Stimulated activated CD8-positive, alpha-beta memory T cell treated with anti-CD3 and anti-CD28 coated beads, Interleukin-12 subunit alpha, Interleukin-12 subunit beta, amount 100 ng/mL, for 4 hours (primary cell): ENCODE measurements at places on chromosomes 1 and 21.

GRCh38 chr1:229972600-229973296 lies 94.3 kb upstream of the GALNT2 start:
- DNase-seq: no peak

DNA sequence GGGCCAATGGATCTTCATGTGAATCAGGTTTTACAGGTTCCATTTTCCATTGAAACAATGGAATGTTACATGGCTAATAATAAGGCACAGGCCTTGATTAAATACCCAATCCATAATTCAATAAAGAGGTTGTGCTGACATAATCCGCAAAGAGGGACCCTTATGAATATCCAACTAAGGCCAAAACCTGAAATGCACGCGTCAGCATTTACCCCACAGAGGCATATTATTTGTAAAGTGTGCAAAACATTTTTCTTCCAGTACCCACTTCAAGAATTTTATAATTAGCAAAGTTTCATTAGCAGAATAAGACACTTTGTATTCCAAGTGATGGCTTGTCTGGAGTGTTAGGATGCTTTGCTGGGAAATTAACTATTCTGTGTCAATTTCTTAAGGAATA lies 220.6 kb upstream of the C8B start:
- no peak for DNase-seq

DNA sequence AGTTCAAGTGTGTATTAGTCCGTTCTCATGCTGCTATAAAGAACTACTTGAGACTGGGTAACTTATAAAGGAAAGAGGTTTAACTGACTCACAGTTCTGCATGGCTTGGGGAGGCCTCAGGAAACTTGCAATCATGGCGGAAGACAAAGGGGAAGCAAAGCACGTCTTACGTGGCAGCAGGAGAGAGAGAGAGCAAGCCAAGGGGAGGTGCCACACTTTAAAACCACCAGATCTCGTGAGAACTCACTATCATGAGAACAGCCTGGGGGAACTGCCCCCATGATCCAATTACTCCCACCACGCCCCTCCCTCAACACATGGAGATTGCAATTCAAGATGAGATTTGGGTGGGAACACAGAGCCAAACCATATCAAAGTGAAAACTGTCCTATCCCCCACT lies 4.1 kb upstream of the MIS18A start:
- no peak for DNase-seq

DNA sequence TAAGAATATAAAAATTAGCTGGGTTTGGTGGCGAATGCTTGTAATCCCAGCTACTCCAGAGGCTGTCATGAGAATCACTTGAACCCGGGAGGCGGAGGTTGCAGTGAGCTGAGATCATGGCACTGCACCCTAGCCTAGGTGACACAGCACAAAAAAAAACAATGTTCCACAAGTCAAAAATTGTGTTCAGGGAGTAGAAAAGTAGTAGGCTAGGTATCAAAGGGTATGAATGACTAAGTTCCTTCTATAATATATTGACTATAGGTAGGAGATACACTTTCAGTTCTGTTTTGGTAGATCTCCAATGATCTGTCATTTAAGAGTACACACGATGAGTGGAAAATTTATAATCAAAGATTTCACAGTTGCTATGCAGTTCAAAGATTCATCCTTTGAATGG lies 16.7 kb downstream of the USP48 start:
- no peak for DNase-seq

- DNase-seq: peak; percentile 35
Observed at GRCh38 chr1:91712981-91713841, 172.7 kb downstream of the TGFBR3 start.

GRCh38 chr21:40466893-40467483 lies 380.0 kb downstream of the DSCAM start:
- DNase-seq: no peak

DNA sequence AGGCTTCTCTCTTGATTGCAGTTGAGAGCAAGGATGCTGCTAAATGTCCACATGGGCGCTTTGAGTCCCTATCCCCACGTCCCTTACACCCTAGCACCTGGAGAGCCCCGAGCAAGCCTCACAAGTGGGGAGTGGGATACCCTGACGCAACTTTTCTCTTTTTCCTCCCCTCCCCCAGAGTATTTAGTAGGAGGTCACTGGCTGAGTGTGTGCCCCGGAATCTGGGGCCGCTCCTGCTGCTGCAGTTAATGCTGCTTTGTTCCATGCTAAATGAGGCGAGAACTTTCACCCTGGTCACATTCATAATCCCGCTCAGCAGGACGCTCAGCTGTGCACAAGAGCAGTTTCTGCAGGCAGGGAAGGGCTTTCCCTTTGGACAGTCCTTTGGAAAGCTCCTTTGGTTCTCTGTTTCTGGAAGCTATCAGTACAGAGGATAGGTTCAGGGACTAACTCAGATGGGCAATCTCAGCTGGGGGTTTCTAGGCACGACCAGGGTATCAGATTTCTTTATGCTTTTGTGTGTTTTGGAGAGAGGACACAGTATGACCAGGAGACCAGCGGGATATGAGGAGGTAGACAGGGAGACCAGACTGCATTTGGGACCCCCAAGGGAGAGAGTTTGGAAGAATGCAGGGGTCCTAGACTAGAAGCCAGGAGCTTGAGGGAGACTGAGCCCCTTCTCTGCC lies 75.9 kb downstream of the NOS1AP start:
- DNase-seq: no peak

GRCh38 chr1:93552741-93553455 lies 105.0 kb downstream of the FNBP1L start:
- no peak for DNase-seq

DNA sequence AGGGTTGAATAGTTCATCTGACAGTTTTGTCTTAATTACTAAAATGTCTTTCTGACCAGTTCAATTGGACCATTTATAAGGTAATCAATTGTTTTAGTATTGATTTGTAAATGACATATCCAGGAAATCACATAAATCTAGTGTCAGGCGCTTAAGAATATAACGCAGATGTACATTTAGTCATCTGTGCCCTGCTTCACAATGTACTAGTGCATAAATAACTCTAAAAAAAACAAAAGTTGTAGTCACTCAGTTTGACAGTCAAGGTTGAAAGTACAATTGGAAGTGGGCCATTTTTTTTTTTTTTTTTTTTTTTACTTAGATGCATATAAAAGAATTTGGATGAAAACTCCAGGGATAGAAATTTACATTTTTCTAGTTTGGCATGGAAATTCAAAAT lies 490.4 kb downstream of the PTPRC start:
- DNase-seq: no peak

GRCh38 chr1:81672766-81673165 lies 128.0 kb upstream of the ADGRL2 start:
- DNase-seq: no peak

DNA sequence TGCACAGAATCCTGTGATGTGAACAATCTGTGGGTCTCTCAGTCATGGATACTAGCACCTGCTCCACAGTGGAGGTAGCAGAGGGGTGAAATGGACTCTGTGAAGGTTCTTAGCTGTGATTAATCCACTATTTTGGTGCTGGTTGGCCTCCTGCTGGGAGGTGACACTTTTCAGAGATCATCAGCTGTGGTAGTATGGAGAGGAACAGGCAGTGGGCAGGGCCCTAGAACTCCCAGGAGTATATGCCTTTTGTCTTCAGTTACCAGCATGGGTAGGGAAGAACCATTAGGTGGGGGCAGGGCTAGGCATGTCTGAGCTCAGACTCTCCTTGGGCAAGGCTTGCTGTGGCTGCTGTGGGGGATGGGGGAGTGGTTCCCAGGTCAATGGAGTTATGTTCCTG lies 54.0 kb upstream of the KCNJ15 start:
- no peak for DNase-seq

- no peak for DNase-seq
Observed at GRCh38 chr1:230901671-230902070, 33.4 kb upstream of the C1orf198 start.

DNA sequence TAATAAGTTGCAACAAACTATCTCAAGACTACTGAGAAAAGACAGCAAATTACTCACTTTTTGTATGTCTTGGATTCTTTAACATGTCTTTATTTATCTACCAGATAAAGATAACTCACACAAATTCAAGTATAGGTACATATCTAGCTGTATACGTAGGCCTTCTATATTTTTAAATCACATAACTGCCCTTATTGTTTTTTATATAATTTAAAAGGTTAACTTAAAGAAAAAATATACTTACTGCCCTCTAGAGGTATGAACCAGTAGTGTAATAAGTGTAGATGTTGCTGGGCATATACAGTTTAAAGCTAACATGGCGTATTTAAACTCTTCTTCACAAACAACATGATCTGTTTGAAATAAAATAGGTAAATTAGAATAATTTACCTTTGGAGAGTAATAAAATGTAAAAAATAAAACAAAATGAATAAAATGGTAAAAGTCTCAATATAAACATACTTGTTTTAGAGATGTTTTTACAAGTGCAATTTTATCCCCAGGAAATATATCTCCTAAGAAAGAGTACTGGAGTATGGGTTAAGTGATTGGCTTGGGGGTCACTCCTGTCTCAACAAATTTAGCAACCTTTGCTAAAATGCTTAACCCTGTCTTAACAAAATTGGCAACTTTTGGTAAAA lies 235.2 kb downstream of the KCNT2 start:
- DNase-seq: no peak

DNA sequence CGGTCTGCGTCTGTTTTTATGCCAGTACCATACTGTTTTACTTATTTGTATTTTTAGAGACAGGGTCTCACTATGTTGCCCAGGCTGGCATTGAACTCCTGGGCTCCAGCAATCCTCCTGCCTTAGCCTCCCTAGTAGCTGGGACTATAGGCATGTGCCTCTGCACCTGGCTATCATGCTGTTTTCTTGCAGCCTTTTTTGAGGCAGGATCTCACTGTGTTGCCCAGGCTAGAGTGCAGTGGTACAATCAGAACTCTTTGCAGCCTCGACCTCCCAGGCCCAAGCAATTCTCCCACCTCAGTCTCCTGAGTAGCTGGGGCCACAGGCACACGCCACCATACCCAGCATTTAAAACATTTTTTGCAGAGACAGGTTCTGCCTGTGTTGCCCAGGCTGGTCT lies 5.3 kb upstream of the LRRC39 start:
- DNase-seq: no peak

- no peak for DNase-seq
Observed at GRCh38 chr1:53971718-53972117, 25.6 kb downstream of the LRRC42 start.

- no peak for DNase-seq
Observed at GRCh38 chr1:209483691-209484090, 99.8 kb upstream of the CAMK1G start.

DNA sequence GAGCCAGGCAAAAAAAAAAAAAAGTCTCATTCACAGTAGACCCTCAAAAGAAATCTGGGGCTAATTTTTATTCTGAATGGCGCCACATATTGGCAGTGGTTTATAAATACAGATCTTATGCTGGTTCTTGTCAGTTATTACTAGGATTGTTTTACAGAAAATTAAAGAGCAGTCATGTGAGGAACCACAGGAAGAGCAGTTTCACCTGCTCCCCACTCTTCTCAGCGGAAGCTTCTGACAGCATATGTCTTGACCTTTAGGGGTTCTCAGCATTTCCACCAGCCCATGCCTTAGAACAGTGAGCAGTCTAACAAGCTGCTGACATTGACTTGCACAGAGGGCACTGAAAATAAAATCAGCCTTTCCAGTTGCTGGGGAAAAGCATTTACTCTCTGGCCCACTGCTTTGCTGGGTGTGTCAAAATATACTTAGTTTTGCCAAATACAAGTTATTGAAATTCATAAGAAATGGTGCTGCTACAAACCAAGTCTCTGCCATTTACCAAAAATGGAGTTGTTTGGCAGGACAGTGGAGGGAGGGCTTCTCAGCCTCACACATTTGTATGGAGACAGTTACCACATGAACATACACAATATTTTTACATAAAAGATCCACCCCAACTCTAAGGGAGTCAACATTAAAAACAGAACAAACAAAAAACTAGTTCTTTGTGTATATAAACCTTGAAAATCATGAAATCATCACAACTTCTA lies 144.2 kb downstream of the SYT2 start:
- no peak for DNase-seq

DNA sequence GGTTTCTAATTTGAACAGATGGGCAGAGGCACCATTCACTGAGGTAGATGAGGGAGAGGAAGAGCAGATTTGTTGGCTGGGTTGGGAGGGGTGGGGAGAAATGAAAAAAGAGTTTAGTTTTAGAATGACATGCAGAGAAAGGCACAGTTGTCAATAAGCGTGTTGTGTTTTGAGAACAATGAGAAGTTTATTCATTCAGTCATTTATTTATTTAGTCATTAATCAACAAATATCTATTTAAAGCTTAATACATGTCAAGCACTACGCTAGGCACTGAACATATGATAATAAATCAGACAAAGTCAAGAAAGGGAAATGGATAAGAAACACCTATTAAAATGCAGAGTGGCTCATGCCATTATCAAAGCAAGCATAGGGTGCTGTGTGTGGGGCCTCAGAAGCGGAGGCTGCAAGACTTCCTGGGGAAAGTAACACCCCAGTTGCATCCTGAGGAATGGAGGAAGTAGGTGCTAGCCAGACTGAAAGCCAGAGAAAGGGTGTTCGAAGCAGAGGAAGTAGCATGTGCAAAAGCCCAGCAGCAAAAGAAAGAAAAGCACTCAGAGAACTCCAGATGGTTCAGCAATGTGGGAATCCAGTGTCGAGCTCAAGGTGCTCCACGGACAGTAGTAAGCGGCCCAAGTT lies 114.1 kb downstream of the RNF220 start:
- DNase-seq: no peak

- no peak for DNase-seq
Observed at GRCh38 chr21:29610779-29611360, 312.1 kb downstream of the BACH1 start.

DNA sequence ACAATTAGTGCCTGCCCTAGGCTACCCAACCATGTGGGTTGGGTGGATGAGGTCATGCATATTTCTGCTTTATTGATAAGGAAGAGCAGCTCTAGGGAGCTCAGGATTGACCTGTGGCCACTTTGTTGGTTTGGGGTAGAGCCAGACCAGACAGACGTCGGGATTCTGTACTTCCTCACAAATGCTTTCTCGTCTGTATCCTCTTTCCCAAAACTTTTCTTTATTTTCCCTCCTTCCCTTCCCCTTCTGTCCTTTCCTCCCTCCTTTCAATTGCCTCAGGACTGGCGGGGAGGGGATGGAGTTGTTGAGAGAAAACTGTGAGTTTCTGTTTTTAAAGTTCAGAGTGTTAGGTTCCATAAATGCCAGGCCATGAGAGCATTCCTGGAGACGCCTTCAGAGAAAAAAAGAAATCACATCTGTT lies 68.0 kb downstream of the UCK2 start:
- no peak for DNase-seq

- DNase-seq: no peak
Observed at GRCh38 chr1:242454262-242455051, 70.0 kb downstream of the PLD5 start.
